ENCODE measurements at places on chromosomes 4 and X.

- no peak for DNase-seq
These were observed 6.8 kb upstream of the FGF2 start for GRCh38 chr4:122819708-122820449.

DNA sequence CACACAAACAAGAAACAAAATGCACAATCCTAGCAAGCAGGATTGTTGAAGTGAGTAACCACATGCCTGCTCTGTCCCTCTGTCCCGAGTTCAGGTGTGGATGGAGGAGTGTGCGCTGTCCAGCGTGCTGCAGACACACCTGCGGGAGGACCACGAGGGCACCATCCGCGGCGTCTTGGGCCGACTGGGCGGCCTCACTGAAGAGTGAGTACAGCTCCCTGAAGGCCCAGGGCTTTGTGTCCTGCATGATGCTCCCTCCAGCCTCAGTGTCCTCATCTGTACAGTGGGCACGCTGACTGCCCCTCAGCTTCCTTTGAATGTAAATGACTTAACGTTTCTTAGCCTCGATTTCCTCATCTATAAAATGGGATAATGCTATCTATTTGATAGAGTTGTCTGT is 82.5 kb downstream of the EVC start:
- DNase-seq, result no peak

DNA sequence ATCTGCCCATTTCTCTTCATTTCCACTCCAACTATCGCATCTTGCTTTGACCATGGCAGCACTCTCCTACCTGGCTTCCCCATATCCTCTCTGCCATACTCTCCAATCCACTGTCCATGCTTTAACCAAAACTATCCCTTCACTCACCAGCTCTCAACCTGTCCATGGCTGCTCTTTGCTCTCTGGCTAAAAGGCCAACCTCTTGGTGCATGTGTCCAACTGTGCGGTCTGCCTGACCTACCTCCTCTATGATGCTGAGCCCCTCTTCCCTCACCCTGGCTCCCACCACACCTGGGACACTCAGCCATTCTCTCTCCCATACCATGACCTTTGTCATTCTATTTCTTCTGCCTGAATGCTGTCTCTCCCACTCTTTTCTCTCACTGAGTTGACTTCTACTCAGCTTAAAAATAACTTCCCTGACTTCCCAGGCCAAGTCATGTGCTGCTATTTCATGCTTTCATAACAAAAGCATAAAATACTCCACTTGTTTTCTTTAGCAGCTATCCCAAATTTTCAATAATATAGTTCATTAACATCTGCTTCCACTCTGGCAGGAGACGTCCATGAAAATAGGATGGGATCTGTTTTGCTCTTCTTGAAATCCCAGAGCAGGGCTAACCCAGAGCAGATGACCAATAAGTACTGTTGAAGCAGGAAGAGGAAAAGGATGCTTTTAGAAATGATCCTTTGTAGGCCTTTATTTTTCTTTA is 29.8 kb upstream of the KLF3 start:
- DNase-seq, result no peak

DNA sequence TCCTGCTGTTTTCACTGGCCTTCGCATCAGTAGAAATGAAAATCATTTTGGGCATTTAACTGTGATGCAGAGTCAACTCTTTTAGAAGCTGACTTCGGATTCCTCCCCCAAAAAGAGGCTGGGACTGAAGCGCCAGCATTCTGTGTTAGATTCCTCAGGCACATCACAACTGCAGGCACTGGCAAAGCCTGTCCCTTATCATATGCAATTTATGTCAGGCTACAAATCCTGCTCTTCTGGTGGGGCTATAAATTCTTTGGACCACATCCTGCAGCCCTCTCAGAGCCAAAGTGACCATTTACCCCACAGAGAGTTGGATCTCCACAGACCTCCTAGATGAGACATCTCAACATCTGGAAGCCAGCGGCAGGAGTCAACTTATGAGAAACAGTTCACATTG is 138.4 kb downstream of the CBR4 start:
- DNase-seq, result no peak

DNA sequence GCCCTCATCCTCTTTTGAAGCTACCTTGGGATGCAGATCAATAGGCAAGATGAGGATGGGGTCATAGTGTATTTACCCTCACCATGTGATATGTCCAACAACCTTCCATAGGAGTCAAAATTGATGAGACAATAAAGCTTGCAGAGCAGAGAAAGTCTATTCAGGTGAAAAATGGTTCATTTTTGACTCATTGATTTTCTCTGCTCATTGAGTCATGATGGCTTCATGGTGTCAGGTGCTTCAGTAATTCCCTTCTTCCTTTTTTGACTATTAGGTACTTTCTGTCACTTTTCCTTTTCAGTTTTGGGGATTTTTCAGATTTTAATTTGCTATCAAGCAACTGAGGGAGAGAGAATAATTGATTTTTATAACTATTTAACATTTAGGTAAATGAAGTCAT is 55.9 kb upstream of the IL2 start:
- DNase-seq, result no peak

DNA sequence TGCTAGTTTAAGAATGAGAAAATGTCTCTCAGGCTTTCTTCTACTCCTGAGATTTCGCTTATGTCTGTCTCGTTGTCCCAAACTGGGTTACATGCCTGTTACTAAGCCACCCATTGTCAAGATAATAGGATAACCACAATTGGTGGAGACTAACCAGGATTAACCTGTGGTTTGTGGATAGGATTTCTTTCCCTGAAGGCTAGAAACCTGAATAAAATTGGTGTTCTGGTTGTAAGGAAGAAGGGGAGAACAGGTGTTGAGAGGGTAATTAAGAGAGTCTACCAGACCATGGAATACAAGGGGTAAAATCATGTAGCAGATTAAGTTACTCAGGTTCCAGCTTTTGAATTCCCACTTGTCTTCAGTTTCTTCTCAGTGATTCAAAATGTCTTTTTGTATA is 225.4 kb downstream of the CPE start:
- DNase-seq, result no peak

DNA sequence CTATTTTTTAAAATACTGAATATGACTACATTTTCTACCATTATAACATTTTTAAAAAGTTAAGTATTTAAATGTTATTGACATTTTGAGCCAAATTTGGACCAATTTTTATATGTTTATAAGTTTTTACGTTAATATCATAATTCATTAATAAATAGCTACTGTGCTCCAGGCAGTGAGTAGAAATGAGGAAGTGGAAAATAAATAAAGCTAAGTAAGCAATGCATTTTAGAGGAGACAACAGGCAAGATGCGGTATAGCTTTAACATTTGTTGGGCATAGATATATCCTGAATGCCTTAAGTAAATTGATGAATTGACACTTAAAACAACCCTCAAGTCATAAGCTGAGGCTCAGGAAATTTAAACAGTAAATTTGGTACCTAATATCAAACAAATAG is 474.8 kb downstream of the PCDH10 start:
- DNase-seq, result no peak

DNA sequence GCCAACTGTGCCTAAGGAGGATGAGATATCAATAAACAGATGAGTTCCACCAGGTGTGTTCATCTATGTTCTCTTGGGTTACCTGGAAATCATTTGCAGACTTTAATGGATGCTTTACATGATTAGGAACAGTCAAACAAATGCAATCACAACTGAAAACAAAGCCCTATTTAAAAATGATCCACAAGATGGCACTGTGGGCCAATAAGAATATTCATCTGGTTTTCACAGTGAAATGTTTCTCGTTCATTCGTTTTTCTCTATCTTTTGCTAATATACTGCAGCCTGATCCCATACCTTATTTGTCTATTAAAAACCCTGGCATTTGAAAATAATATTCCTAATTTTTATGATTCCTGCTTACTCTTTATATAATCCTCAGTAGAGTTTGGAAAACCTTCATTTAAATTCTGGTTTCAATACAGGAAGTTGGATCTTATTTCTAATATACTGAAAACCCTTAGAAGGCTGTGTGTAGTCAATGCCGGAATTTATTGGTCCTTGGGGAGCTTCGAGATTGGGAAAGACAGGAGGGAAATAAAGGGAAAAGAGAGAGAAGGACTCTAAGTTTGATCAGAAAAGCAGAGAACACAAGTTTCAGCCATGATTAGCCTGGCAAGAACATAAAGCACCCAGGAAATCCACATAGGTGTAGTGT is 63.8 kb upstream of the TAPT1 start:
- no peak for DNase-seq

- no peak for DNase-seq
These were observed 27.9 kb upstream of the FUNDC1 start for GRCh38 chrX:44570522-44570921.

DNA sequence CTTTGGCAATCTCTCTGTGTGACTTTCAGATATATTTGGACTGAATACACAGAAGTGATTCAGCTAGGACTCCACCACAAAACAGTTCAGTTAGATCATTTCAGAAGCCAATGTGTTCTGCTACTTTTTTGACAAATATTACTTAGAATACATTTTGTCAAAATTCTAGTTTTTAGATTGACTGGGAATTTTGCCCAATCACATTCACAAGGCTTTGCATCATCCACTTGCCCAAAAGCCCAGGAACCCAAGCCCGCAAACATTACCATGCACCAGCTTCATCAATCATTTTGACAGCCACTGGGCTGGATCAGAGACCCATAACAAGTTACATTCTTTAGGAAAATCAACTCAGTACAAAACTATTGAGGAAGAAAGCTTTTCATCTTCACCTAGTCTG is 256.6 kb upstream of the NDST3 start:
- DNase-seq, result no peak

DNA sequence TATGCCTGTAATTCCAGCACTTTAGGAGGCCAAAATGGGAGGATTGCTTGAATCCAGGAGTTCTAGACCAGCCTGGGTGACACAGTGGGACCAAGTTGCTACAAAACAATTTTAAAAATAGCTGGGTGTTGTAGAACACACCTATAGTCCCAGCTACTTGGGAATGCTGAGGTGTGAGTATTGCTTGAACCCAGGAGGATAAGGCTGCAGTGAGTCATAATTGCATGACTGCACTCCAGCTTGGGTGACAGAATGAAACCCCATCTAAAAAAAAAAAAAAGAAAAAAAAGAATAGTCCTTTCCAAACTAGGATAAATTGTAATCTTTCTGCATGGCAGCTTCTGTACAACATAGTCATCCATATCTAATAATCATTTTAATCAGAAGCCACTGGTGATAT is 270.1 kb upstream of the INTU start:
- DNase-seq, result no peak

- DNase-seq, result no peak
These were observed 29.6 kb downstream of the SLC10A6 start for GRCh38 chr4:86819561-86819960.

DNA sequence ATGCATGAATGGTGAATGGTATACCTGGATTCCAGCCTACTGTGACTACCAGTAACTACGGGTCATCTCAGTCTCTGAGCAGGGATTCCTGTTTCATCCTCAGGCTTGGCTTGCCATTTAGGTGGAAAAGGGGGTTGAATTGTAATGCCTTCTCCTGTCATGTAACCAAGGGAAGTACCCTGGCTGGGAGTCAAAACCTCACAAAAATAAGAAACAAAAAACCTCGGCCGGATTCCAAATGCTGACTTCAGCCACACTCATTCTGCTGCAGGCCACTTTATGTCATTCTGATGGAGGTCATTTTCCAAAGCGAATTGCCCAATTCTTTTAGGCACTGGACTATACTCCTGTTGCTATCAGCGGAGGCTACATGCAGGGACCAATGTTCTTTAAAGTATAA is 324.7 kb downstream of the LDB2 start:
- no peak for DNase-seq

DNA sequence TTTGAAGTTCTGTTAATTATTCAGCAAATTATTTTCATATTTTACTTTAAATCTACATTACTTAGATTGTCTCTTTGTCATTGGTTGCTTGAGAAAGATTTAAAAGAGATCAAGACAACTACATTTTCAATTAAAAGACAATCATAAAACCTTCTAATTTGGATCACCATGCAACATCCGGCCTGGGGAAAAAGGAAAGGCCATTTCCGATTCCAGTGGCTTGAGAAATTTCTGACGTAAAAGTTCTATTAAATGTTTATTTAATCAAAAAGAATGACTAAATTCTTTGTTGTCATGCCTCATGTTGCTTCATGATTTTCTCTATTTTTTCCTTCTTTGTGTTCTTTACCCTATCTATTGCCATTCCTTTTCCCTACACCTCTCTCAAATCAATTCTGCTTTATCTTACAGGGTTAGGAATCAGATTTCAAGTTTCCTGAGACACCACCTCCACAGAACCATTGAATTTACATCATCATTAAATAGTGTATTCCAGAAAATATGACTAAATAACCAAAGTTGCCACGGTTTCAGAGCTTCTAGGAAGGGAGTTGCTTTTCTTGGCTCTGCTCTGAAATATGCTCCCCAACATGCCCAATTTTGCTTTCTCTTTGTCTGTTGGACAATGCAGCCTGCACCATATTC is 124.6 kb upstream of the ACSL4 start:
- DNase-seq, result no peak

DNA sequence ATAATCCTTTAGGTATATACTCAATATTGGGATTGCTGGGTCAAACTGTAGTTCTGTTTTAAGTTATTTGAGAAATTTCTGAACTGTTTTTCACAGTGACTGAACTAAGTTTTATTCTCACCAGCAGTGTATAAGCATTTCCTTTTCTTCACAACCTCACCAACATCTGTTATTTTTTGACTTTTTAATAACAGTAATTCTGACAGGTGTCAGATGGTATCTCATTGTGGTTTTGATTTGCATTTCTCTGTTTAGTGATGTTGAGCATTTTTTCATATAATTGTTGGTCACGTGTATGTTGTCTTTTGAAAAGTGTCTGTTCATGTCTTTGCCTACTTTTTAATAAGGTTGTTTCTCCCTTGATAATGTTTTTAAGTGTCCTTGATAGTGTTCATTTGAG is 112.6 kb downstream of the LINC00632 start:
- no peak for DNase-seq

GRCh38 chr4:41303372-41304118 is 46.8 kb downstream of the UCHL1 start:
- DNase-seq, result no peak

DNA sequence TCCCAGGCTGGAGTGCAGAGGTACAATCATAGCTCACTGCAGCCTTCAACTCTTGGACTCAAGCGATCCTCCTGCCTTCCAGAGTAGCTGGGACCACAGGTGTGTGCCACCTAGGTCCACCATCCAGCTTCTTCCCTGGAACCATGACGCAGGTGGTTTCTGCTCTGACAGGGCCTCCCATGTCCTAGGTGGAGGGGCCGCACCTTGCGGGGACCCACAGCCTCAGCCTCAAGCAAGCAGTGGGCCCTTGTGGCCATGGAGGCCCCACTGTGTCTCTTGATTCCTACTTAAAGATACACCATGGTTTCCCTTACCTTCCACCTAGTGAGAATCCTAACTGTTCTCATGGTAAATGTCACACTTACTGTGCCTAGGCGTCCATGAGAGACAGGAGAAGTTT is 6.9 kb upstream of the GPR78 start:
- DNase-seq, result no peak
